ENCODE measurements at places on chromosomes 5 and 9.

- H3K4me1 ChIP-seq = no peaks in the 10 kb centered on the region
- H3K4me3 ChIP-seq = no peak overlapping the region
- no peaks in the 10 kb centered on the region for H3K27me3 ChIP-seq
Measured at GRCh38 chr9:138072897-138073296, 195.3 kb downstream of the CACNA1B start.

- DNase-seq = peak; percentile 5
- no peaks in the 10 kb centered on the region for H3K27me3 ChIP-seq
- H3K27ac ChIP-seq = peak overlapping the region; percentile 87
- H3K4me3 ChIP-seq = peak overlapping the region; percentile 77
- peaks cover 11% of the 10 kb centered on the region for H3K36me3 ChIP-seq
Measured at GRCh38 chr5:87411973-87412629, 629 bp downstream of the CCNH start.

DNA sequence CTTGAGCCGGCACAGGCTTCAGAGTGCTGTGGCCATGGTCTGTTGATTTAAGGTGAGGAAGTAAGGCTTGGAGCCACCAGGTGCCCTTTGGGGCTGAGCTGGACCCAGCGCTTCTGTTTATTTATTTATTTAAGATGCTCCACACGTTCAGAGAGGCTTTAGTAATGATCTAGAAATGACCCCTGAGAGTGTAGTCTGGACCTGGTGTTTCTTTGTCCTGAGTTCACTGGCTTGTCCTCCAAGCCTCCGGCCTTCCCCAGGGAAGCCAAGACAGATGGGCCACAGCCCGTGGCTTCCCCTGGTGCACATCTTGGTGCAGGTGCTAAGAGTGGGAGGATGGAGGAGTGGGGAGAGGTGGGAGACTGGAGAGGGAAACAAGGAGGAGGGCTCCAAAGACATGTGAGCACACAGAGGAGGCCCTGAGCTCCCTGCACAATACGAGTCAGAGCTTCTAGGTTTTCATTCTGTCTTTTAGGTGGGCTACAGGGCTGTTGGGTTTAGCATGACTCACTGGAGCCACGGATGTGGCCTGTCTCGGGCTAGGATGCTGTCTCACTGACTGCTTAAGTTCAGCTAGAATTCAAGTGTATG, 56.9 kb downstream of the AHRR start:
- H3K27ac ChIP-seq = no peak overlapping the region
- H3K27me3 ChIP-seq = no peaks in the 10 kb centered on the region
- DNase-seq = no peak
- H3K36me3 ChIP-seq = no peaks in the 10 kb centered on the region
- no peak overlapping the region for H3K4me3 ChIP-seq
- H3K4me1 ChIP-seq = no peaks in the 10 kb centered on the region

DNA sequence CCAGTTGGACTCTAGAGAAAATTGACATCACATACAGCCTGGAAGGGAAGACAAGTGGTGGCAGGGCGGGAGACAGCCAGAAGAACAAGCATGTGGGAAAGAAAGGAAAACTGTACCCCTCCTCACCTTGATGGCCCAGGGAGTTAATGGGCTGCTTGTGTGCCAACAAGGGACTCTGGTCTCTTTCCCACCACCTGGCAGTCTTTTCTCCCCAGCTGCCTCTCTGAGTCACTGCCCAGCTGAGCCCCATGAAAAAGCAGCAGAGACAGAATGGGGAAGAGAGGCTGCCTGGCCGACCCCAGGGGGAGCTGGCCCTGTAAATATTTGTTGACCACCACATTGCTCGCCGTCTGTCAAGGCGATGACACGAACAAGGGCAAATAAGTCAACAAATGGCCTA, 359.4 kb downstream of the ENC1 start:
- no peaks in the 10 kb centered on the region for H3K4me1 ChIP-seq
- no peaks in the 10 kb centered on the region for H3K36me3 ChIP-seq
- no peaks in the 10 kb centered on the region for H3K27me3 ChIP-seq

GRCh38 chr9:627336-627970, 214.0 kb upstream of the DMRT1 start:
- H3K27me3 ChIP-seq = no peaks in the 10 kb centered on the region
- no peak for DNase-seq
- H3K4me1 ChIP-seq = no peaks in the 10 kb centered on the region
- no peak overlapping the region for H3K27ac ChIP-seq
- no peaks in the 10 kb centered on the region for H3K36me3 ChIP-seq

- no peaks in the 10 kb centered on the region for H3K27me3 ChIP-seq
- no peak overlapping the region for H3K4me3 ChIP-seq
- no peaks in the 10 kb centered on the region for H3K4me1 ChIP-seq
- DNase-seq = no peak
- H3K27ac ChIP-seq = no peak overlapping the region
- H3K36me3 ChIP-seq = no peaks in the 10 kb centered on the region
Measured at GRCh38 chr5:57650360-57651069, 167.9 kb upstream of the ACTBL2 start.

DNA sequence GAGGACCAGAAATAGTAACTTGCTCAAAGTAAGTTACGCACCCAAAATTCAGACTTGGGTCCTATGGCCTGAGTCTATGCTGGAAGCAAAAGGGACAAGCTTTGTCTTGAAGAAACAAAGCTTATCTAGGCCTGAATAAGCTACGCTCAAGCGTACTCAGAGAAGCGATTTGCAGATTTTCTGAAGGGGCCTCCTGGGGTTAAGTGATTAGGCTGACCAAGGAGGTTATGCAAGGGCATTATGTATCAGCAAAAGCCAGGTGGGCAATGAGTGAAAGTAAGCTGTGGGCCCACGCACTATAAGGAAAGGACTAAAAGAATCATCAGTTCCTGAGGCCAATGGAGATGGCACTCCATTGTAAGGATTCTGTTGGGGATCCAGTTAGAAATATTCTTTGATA, 122.1 kb downstream of the SNX18 start:
- no peaks in the 10 kb centered on the region for H3K4me1 ChIP-seq
- no peak for DNase-seq
- H3K27me3 ChIP-seq = no peaks in the 10 kb centered on the region
- no peak overlapping the region for H3K27ac ChIP-seq

All from pancreas (tissue), 10 donors.